Mesendoderm (in vitro differentiated cells): ENCODE measurements at places on chromosomes 5 and 9.

- no peak for DNase-seq
Measured at GRCh38 chr5:163861670-163862069, 356.3 kb downstream of the MAT2B start.

DNA sequence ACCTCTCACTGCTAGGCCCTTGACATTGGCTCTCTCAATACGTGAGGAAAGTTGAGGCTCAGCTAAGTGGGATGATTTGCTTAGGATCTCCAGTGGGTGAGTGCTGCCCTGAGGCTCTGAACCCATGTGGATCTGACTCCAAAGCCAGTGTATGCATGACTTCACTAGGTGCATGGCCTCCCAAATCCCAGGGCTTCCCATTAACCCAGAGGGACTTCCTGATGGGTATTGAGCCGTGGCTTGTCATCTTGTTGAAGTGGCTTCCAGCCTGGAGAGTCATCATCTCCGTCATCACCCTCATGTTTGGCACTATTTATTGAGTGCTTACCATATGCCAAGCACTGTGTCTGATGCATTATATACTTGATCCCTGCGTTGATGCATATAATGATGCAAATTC is 37.3 kb upstream of the TEX48 start:
- DNase-seq = no peak

DNA sequence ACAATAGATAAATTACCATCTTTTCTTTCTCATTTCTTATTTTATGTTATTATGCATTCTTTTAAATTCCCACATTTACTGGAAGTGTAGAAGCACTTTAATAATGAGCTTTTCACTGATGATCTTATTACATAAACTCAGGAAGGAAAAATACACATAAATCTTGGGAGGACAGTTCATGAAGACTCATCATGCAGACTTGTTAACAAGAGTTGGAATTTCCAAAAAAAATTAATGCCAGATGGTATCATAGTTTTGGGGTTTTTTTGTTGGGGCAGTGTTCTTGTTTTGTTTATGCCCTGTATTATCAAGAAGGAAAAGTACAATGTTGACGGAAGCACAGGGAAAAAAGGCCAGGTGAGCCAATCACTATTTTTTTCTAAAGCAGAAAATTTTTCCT is 35.1 kb downstream of the CEMIP2 start:
- no peak for DNase-seq

DNA sequence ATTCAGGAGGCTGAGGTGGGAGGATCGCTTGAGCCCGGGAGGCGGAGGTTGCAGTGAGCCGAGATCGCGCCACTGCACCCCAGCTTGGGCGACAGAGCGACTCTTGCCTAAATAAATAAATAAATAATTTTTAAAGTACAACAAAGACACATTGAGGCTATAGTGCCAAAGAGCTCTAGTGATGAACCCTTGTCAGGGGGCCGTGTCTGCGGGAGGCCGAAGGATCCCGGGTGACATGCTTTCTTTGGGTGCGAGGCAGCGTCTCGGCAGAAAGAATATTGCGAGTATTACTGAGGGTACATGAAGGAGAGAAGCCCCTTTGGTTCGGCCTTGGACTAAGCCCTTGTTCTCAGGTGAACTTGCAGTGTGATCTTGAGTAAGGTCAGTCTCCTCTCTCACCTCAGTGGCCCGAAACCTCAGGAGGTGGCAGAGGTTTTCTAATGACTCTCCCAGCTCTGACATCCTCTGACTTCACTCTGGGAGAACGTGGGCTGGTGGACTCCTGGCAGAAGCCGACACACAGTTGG is 397 bp upstream of the RECK start:
- DNase-seq = no peak

DNA sequence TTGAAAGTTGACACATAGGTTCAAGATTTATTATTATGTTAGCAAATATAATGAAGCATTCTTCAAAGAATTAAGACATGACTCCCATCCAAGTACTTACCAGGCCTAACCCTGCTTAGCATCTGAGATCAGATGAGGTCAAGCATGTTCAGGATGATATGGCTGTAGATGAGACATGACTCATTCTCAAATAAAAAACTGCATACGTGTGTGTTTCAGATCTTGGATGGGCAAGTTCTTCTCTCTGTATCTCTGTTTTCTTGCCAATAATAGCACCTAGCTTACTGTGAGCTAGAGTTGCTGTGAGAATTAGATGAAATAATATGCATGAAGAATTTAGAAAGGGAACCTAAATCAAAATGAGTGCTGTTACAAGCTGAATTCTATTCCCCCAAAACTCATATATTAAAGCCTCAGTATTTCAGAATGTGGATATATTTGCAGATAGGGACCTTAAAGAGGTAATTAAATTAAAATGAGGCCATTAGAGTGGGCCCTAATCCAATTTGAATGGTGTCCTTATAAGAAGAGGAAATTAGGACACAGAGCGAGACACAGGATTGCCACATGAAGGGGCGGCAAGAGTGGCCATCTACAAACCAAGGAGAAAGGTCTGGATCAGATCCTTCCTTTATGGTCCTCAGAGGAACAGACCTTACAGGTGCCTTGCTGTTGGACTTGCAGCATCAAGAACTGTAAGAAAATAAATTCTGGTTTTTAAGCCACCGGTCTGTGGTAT is 146.2 kb downstream of the MARCHF11 start:
- no peak for DNase-seq

- DNase-seq = no peak
Measured at GRCh38 chr9:132481053-132481849, 71.2 kb downstream of the CFAP77 start.

DNA sequence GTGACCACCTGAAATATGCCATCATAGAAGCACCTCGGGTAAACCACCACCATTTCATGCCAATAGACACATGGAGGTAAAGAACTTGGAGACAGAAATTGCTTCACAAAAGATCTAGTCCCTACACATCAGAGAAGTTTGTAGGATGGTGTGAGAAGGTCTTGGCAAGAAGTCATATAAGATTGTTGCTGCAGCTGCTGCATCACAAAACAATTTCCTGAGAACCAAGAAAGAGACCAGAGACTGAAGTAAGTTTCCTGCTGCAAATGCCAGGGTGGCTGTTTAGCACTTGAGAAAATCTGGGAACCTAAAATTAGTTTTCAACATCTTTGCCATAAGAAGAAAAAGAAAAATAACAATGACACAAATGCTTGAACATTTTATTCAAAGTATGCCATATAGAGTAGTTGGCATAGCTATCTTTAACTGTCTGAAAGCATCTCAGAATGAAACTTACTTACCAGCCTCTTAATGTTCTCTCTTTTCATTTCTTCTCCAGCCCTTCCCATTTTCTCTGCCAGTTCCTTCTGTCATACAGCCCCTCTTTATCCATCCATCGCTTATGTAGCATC is 114.3 kb downstream of the KCTD16 start:
- DNase-seq = no peak
